Muscle of leg (tissue), 16 donors: ENCODE measurements at places on chromosomes 1 and 21. TPM values are rescaled to one million over a fixed set of nuclear protein-coding genes. Genes with fewer than 3 reads are reported as not detected.

- no peak for DNase-seq
These were observed 23.9 kb downstream of the IFNAR1 start for GRCh38 chr21:33348706-33349105.

Gene TMCO1
- 72.6 TPM for polyA plus RNA-seq

DNA sequence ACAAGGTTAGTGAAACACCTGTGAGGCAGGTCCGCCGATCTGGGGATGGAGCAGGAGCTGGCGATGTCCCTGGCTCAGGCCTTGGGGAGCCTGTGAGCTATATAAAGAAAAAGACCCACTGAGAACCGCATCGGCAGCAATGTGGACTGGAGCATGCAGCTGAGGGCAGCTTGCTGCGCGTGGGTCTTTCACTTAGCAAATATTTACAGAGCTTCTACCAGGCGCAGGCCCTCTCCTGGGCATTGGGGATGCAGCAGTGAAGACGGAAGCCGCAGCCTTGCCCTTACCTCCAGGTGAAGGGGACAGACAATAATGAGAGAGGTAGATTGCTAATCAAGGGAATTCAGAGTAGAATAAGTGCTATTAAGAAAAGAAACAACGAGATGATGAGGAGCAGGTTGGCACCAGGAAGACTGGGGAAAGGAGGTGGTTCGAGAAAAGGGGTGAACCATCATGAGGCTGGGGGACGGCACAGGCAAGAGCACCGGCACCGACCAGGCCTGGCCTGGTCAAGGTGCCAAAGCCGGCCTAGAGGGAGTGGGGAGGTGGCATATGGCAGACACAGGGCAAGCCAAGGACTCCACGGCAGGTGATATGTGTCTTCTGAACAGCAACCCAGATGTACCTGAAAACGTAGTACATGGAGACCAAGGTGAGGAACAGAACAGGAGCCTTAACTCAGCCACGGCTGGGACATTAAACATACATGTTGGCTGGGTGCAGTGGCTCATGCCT lies 60.7 kb upstream of the PAX7 start:
- DNase-seq = no peak

Gene PAQR6
- 2.8 TPM for polyA plus RNA-seq

Gene COA6
- 28.4 TPM for polyA plus RNA-seq

- no peak for DNase-seq
These were observed 7.5 kb upstream of the THEM4 start for GRCh38 chr1:151916726-151917370.

DNA sequence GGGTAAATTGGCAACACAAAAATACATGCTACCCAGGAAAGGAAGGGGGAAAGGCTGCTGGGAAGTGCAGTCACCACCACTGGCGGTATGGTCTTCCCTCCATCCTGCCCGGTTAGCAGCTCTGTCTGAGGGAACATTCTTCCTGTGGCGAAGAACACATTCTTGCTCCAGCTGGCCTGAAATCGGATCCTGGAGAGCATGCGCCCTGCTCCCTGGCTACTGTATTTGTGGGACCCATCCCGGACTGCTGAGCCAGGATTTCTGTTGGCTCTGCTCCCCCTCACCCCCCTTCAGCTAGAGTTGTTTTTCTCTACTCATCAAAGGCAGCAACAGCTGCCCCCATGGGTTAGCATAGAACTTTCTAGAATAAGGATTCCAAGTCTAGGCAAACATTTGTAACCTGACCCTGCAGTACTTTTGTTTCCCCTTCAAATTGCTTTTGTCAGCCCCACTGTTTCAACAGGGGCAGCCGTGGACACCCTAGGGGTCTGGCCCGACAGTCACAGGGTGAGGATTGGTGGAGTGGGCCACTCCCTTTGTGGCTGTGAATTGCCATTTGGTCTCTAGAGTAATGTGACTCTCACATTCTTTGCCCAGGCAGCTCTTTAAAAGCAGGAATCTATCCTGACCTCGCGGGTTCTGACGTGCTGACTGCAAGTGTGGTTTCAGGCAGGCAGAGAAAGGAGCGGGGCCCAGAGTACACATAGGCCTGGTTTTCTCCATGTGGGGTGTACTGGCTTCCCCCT lies 157.7 kb downstream of the TOMM20 start:
- DNase-seq = peak; percentile 96

GRCh38 chr1:26477446-26478152 lies 5.4 kb downstream of the HMGN2 start:
- DNase-seq = no peak

GRCh38 chr1:87686136-87686495 lies 357.4 kb downstream of the LMO4 start:
- no peak for DNase-seq

GRCh38 chr1:221816899-221817298 lies 75.0 kb upstream of the DUSP10 start:
- no peak for DNase-seq

GRCh38 chr1:230992100-230992774 lies 13.3 kb downstream of the ARV1 start:
- no peak for DNase-seq

GRCh38 chr1:110948038-110948810 lies 15.5 kb downstream of the LRIF1 start:
- DNase-seq = no peak
